Central memory CD4-positive, alpha-beta T cell (primary cell): ENCODE measurements at places on chromosomes 3 and 15.

DNA sequence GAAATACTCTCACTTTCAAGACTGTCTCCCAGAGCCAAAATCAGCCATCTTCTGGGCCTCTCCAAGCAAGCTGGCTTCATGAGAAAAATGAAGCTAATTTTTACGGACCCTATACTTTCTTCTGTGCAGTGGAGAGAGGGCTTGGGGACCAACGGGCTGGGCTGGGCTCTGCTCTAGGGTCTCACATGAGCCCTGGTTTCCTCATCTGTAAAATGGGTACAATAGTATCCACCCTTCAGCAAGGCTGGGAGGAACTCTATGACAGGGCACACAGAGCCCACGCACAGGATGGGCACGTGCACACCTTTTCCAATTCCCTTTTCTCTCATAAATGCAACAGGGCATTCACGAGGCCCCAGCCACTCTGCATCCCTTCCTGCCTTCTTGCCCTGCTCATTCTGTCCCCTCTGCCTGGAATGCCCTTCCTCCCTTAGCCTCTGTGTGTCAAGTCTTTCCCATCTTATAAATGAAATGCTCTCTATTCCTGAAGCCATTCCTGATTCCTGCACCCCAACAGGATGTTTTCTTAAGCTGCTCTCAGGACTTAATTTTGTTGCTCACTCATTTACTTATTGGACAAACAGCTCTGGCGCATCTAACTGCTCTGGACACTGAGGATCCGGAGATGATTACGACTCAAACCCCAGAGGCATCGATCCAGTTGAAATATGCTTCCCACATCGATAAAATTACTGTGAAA is 32.9 kb upstream of the SEC13 start:
- DNase-seq, result no peak

DNA sequence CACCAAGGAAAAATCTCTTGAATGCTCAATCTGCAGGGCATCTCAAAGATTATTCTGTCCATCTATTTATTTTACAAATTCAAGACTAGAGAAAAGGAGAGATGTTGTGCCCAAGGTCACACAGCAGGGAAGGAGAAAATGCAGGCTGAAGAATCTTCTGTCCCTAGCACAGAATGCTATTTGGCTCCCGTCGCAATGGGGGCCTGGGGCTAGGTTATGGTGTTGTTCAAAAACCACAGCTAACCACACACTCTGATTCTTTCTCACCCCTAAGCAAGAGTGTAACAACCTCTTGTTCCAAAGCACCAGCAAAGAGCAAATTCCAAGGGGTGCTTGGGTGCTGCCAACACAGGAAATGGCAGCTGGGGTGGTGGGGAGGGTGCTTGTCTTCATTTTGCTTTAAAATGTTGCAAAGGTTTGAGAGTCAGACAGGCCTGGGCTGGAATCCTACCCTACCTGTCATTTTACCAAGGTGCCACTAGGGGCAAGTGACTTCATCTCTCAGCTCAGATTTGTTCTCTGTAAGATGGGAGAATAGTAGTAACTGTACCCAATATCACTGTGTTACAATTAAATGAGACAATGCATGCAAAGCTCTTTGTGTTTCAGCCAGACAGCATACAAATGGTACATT is 112.5 kb downstream of the ADAMTS9 start:
- DNase-seq, result no peak

- no peak for DNase-seq
Measured at GRCh38 chr3:81601707-81602305, 159.6 kb downstream of the GBE1 start.

DNA sequence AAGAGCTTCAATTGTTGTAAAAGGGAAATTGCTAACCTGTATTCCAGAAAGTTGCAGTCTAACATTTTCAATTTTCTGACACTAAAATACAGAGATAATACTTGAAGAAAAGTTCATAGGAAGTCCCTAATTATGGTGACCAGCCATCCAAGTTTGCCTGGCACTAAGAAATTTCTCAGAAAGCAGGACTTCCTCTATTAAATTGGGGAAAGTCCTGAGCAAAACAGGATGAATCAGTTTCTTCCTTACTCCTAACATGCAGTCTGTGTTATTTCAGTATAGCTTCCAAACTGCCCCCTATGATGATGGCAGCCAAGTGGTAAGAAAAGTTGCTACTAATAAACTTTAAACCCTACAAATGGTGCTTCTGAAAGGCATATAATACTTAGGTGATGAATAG is 133.5 kb upstream of the SGO1 start:
- DNase-seq, result no peak

- DNase-seq, result no peak
Measured at GRCh38 chr3:3666664-3667063, 132.6 kb upstream of the LRRN1 start.

DNA sequence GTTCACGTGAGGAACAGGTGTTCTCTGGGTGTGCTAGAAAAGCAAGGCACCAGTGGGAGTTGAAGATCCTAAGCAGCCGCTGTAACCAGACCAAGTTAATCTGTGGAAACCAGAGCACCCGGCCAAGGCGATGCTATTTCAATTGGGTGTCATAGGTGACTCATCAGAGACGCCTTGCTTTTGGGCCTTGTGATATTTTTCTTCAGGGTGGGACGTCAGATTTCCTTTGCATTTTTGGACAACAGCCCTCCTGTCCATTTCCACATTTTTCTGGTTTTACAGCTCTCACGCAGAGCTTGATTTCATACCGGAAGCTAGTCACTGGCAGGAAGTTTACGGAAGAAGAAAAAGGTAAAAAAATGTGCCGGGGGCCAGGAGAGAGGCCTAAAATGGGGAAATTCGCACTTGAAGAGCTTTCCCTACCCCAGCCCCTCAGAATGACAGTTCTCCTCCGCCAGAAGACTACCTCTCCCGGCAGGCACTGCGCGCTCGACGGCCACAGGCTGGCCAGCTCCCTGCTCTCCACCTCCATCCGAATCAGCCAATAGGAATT is 471 bp upstream of the KBTBD8 start:
- no peak for DNase-seq

DNA sequence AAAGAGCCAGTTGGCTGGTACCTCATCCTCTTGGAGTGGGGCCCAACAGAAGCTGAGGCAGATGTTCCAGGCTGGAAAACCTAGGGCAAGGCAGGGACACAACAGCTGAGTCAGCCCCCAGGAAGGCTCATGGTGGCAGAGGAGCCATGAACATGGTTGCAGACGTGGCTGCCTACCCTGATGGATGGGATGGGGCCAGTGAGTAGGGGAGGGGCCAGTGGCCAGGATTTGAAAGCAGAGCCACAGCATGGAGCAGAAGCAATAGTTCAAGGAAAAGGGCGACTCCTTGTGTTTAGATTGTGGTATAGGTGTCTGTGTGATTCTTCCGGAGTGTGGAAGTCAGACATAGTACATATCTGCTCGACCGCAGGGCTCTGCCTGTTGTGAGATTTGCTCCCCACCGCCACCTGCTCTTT is 24.2 kb downstream of the PXYLP1 start:
- DNase-seq, result peak; percentile 53

DNA sequence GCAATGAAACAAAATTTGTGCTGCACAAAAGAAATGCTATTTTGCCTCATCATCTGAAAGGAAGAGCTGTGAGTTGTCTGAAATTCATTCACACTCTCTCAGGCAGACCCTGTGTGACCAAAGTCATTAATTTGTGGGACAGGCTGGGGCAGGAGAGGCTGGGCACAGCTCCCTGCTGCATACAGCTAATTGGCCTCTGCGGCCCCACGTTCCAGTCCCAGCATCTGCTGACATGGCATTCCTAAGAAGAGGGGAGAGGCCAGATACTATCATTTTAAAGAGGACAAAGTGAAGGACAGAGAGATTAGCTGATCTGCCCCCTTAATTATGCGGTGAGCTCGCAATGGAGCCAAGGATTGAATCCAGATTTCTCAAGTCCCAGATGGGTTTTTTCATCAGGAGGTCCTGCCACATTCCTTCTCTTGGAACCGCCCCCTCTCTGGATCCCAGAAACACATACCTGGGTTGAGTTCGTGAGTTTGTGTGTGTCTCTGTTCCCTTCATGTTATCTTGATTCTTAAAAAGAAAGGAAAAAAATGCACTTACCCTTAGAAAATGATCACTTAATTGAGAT is 25.1 kb downstream of the POLR2M start:
- DNase-seq, result no peak

- no peak for DNase-seq
Measured at GRCh38 chr15:92715758-92716157, 60.2 kb upstream of the FAM174B start.

DNA sequence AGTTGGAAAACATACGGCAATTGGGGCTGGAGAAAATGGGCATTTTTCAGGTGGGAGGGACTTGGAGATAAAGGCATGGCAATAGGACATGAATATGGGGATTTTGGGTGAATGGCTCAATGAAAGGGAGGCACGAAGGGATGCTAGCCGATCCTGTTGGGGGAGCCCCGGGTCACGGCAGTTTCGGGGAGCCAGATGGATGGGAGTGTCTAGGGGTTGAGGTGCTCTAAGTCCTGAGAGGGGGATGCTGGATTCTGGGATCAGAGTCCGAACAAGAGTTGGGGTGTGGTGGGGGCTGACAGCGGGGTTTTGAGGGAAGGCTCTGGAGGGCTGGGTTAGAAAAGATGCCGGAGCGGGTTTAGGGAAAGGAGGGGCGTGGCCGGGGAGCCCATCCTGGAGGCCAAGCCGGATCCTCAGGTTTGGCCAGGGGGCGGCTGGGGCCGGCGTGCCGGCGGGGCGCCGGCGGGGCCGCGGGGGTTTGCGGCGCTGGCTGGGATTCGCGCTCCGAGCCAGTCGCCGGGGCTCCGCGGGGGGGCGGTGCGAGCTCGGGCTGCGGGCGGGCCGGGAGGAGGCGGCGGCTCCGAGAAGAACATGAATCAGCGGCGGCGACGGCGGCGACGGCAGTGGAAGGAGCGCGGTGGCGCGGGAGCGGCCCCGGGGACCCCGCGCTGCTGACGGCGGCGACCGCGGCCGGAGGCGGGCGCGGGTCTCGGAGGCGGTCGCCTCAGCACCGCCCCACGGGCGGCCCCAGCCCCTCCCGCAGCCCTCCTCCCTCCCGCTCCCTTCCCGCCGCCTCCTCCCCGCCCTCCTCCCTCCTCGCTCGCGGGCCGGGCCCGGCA is at the start of gene TYRO3:
Gene TYRO3 (plus strand): TSS at position 813 of the 839 bp plus-strand sequence. CDS start 46 bp downstream, outside the sequence.
- peak; percentile 68 for DNase-seq

DNA sequence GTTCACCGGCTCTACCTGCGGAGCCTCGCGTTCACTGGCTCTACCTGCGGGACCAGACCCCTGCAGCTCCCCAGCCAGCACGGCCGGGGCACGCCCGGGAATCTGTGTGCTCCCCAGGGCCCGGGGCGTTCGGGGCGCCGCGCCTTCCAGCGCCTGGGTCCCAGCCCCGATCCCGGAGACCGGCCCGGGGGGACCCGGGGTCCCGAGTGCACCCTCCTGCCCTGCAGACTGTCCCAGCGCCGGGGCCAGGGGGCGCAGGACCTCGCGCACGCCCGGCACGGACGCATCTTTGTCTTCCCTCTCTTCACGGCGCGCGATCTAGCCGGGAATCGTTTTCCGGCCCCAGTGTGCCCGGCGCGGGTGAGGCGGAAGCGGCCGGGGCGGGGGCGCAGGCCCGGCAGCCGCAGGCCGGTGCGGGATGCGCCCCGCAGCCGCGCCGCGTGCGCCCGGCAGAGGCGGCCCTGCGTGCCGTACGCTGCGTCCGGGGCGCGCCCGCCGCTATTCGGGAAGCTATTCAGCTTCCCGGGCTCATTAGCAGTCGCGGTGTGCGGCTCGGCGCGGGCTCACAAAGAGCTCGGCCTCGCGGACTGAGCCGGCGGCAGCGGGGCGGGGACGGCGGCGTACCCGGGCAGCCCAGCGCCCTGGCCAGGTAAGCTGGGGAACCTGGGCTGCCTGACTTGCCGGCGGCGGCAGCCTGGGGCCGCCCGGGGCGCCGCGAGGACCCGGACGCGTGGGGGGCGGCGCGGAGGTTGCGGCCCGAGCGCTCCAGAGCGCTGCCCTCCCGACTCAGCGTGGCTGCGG is at the start of gene APBA2:
Gene APBA2 (plus strand): TSS at position 345 of the 801 bp plus-strand sequence. CDS start 167,911 bp downstream, outside the sequence.
- peak; percentile 50 for DNase-seq
